ENCODE measurements at places on chromosomes 11 and 22.

DNA sequence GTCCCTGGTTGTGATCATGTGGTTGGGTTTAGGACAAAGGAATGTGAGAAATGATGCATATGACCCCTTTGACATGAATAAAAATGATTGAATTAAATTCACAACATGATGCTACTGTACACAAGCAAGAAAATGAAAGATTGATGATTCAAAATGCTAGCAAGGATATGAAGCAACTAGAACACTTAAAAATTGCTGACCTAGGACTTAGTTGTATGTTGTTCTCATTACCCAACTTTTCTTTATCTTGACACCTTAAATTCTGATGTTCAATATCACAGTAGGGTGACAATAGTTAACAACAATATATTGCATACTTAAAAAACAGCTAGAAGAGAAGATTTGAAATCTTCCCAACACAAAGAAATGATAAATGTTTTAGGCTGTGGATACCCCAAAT, 20.6 kb downstream of the OR52A5 start:
- DNase-seq, result no peak

DNA sequence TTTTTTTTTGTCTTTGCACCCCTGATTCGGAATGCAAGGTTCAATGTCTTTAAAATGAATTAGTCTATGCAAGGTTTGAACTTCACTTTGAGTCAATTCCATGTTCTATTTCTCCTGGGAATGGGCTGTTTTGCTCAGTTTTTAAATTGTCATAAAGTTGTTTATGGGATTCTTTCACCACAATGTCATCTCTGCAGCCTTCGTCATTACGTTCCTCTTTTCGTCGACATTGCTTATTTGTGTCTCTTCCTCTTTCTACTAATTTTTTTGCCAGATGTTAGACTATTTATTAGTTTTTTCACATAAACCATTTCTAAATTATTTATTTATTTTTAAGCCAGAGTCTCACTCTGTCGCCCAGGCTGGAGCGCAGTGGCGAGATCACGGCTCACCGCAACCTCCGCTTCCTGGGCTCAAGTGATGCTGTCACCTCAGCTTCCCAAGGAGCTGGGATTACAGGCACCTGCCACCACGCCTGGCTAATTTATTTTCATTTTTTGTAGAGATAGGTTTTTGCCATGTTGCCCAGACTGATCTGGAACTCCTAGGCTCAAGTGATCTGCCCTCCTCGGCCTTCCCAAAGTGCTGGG, 7.1 kb upstream of the TNNT3 start:
- no peak for DNase-seq

DNA sequence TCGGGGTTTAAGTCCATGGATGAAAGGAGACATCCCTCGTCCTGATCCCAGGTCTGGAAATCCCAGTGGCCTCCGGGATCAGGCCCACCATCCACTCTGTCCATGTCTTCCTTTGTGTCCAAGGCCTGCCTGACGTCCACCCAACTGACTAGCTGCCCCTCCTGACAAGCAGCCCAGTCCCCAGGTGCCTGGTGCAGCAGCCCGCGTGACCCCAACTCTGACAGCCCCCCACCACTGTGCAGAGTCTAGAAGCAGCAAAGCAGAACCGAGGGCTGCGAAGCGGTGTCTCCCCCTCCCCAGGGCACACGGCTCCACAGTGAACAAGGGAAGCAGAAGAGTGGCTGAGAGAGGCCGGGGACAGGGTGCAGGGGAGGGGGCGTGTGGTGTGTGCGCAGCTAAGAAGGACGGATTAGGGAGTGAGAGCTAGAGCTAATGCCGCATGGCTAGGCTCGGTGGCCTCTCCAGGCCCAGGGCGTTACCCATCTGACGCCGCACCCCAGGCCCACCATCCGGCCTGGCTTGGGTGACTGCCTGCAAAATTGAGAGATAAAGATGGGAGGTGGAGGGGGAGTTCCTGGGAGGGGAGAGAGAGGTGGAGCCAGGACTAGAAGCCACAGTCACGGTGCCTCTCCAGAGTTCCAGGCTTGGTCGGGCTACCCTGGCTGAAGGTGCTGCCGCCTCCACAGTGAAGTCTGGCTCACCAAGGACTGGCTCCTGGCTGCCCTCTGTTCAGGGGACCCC, 16.6 kb upstream of the BAIAP2L2 start:
- peak; percentile 17 for DNase-seq

DNA sequence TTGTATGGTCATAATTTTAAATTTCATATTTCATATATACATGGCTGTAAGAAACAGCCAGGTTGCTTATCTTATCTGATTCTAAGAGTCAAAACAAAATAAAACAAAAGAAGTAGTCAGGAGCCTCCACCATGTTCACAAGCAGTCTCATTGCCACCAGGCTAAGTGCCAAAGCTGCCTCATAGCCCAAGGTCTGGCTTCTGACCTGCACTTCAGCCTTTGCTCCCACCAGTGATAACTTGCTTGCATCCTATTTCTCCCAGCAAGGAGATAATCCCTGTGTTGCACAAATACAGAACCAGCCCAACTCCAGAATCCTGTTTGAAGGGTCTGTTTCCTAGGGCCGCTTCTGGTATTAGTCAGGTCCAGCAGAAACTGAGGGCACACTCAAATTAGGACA, 53.9 kb upstream of the TSKU start:
- DNase-seq, result no peak

DNA sequence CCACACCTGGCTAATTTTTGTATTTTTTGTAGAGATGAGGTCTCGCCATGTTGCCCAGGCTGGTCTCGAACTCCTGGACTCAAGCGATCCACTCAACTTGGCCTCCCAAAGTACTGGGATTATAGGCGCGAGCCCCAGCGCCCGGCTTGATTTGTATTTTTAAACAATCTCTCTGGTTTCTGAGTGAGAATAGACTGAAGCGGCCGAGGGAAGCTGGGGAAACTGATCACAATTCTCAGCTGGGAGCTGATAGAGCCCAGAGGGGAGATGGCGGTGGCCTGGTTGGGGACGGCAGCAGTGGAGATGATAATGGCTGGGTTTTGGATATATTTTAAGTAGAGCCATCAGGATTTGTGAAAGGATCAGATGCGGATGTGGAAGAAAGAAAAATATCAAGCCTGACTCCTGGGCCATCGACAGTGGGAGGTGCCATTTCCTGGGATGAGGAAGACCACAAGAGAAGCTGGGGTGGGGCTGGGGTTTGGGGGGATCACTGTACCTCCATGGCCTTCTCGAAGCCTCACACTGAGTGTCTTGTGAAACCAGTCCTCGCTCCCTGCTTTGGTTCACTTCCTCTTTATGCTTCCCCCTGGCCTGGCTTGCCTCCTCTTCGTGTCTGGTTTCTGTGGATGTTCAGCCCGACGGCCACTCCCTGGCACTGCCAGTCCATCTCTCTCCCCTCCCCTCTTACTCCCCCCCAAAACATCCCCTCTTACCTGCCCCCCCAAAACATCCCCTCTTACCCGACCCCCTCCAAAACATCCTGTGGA, 51.9 kb downstream of the IGLL1 start:
- no peak for DNase-seq
